ENCODE measurements at places on chromosomes 2 and 18.

DNA sequence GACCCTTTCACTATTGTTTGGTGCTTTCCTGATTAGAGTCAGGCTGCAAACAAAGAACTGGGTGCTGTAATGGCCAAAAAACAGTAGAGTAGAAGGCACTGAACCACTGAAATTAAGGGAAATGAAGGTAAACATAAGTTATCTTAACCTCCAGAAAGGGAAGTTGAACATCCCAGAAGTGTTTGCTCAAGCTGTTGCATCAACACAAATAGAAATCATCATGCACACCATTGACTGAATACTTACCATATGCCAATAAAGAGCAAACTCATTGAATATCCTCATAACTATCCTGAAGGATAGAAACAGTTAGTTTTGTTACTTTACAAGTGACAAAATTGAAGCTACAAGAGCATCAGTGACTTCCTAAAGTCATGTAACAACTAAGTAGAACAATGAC is 477.4 kb upstream of the CHST9 start:
- DNase-seq = no peak

DNA sequence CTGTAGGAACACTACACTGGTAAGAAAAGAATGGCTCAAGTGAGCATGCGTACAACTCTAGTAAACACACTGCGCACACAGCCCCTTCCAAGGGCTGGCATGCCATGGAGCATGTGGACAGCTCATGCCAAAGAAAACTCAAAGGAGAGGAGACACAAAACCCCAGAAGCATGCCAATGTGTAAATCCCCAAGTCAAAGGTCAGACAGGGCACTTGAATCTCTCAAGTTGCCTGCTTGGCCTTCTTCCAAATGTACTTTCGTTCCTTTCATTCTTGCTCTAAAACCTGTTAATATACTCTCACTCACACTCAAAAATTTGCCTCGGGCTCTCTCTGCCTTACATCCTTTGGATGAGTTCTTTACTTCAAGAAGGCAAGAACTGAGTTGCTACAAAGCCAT is 365.3 kb downstream of the NBAS start:
- no peak for DNase-seq

DNA sequence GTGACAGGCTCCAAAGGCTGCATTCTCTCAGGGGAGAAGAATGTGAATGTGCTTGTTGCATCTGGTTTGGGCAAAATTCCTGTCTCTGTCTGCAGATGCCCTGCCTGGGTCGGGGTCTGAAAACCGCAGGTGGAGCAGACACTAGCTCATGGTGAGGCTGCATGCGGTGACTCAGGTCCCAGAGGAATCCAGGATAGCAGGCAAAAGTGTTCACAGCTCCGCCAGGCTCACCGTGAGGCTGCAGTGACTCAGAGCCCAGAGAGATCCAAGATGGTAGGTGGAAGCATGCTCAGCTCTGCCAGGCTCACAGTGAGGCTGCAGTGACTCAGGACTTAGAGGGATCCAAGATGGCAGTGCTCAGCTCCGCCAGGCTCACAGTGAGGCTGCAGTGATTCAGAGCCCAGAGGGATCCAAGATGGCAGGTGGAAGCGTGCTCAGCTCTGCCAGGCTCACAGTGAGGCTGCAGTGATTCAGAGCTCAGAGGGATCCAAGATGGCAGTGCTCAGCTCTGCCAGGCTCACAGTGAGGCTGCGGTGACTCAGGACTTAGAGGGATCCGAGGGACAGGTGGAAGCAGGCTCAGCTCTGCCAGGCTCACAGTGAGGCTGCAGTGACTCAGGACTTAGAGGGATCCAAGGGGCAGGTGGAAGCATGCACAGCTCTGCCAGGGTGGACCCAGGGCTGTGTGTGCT is 200.5 kb downstream of the ACKR3 start:
- DNase-seq = no peak

GRCh38 chr2:39216346-39217191 is 27.2 kb downstream of the CDKL4 start:
- peak; percentile 57 for DNase-seq

- no peak for DNase-seq
These were observed 63.8 kb downstream of the SOWAHC start for GRCh38 chr2:109677835-109678580.

Data from stimulated activated CD4-positive, alpha-beta T cell treated with anti-CD3 and anti-CD28 coated beads, TNF-alpha, amount 100 ng/mL, for 1 hour (primary cell).